SJCRH30 (cell line): ENCODE measurements at places on chromosomes 16 and 17. TPM values are rescaled to one million over a fixed set of nuclear protein-coding genes. Genes with fewer than 3 reads are reported as not detected.

NTN1 gene
- 10.4 TPM in 2 replicates for total RNA-seq

MYO15B gene
- 0.02 TPM in 1 of 2 replicates, not detected in the other for total RNA-seq

KRTAP9-8 gene
- total RNA-seq: not detected in 2 replicates

TSPAN10 gene
- total RNA-seq: 0.25 and 0.49 TPM in 2 replicates

NPW gene
- total RNA-seq: 1.6 TPM in 2 replicates

SPATA32 gene
- total RNA-seq: 0.08 TPM in 1 of 2 replicates, not detected in the other

IRX3 gene
- 14.1 and 18.2 TPM in 2 replicates for total RNA-seq

RAD51D gene
- total RNA-seq: 8.2 and 9.7 TPM in 2 replicates
